ENCODE measurements at places on chromosomes 11 and 22.
A peak's percentile ranks its signal among the peaks of the same experiment; 100 is the strongest.

GRCh38 chr22:40312050-40312449 lies 34.2 kb upstream of the ADSL start:
- no peak for DNase-seq

GRCh38 chr11:78347956-78348355 lies 69.7 kb downstream of the GAB2 start:
- DNase-seq: no peak

DNA sequence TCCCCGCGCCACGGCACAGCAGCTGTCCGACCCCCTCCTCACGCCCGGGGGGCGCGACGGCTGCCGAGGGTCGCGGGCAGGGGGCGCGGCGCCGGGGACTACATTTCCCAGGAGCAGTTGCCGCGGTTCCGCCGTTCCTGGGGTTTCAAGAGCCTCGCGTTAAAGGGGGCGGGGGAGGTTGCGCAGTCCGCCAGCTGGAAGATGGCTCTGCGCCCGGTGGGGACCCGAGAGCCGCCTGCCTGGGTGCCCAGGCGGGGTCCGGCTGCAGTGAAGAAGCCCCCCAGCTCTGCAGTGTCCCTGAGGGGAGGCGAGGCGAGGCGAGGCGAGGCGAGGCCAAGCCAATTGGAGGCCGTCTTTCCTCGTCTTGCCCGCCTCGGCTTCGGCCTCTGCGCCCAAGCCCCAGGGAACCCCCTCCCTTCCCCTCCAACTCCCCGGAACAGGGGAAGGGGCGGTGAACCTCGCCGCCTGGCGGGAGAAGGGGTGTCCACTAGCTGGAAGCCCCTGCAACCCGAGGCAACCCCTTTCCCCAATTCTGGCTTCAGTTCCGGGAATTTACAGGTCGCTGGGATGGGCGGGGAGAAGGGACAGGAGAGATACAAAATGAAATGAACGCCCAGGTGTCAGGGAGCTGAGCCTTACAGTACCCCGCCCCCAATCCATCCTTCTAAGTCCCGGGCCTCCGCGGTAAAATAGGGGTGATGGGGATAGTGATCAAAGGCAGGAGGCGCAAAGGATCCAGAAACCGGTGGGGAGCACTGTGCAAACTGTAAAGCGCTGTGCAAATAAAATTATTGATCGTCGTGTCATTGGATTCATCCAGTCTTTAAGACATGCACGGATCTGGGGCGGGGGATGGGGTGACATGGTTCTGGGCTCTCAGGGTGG lies 5.2 kb upstream of the GCAT start:
- peak; percentile 34 for DNase-seq

DNA sequence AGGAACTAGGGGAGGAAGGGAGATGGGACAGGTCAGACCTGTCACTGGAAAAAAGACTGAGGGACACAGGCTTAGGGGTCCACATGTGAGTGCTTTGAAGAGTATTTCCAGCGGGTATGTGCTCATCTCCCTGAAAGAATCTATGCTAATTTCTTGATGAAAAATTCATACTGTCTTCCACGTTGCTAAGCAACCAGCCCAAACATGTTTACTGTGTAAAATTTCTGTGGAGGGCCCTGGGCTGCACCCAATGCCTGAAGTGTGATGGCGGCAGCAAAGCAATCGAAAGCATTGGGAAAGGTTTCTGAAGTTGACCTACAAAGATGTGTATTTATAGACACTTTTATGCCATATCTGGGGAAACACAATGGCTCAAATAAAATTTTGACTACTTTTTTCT lies 7.4 kb downstream of the SYT13 start:
- peak; percentile 81 for DNase-seq

- no peak for DNase-seq
These were observed 139.8 kb upstream of the CEP126 start for GRCh38 chr11:101775033-101775432.

DNA sequence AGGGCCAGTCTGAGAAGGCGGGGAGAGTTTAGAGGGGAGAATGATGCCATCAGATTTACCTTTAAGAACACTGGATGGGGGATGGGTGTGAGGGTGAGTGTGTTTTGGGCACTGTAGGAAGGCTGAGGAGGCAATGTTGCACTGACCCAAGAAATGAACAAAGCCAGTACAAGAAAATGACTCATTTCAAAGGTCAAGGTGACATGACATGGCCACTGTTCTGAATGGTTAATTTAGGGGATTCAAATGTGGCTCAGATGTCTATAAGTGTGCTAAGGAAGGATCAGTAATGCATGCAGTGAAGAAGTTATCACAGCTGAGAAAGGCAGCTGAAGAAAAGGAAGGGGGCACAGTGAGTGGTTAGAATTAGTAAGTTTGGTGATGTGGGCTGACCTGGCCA lies 129.9 kb downstream of the PGR start:
- no peak for DNase-seq

GRCh38 chr11:113528982-113529381 lies 53.8 kb upstream of the DRD2 start:
- DNase-seq: no peak

DNA sequence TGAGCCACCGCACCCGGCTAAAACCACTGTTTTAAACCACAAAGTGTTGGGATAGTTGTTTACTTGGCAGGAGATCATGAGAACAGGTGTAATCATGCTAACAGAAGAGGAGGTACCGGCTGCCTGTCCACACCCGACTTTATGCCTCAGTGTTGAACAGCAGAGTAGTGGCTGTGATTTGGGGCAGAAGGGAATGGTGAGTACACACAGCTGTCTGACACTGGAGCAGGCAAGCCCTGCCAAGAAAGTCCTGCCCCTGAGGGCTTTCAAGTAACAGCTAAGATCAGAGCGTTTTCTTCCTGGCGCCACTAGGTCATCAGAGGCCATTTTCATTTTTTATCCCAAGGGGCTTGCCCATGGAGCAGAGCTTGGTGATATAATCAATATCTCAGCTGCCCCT lies 8.1 kb downstream of the CDKN1C start:
- DNase-seq: no peak

- no peak for DNase-seq
These were observed 16.5 kb upstream of the DGKZ start for GRCh38 chr11:46330563-46331281.

GRCh38 chr22:41237707-41238569 lies 2.8 kb downstream of the CHADL start:
- peak; percentile 17 for DNase-seq

- DNase-seq: peak; percentile 35
These were observed 30.5 kb upstream of the CABP7 start for GRCh38 chr22:29689206-29689879.

DNA sequence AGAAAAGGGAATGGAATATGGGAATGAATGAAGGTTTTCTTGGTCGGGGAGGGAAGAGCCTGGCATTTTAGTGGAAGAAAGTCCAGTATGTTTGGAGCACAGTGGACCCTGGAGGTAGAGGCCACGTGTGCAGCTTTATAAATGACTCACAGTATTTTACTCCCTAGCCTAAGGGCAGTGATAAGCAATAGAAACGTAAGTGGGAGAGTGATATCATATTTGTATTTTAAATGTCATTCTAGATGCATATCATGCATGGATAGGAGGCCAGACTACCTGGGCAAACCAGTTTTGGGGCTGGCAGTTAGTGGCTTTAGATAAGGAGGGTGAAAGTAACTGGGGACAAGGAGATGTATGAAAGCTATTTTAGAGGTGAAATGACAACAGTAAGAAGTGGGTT lies 174.1 kb downstream of the ARHGAP42 start:
- no peak for DNase-seq

DNA sequence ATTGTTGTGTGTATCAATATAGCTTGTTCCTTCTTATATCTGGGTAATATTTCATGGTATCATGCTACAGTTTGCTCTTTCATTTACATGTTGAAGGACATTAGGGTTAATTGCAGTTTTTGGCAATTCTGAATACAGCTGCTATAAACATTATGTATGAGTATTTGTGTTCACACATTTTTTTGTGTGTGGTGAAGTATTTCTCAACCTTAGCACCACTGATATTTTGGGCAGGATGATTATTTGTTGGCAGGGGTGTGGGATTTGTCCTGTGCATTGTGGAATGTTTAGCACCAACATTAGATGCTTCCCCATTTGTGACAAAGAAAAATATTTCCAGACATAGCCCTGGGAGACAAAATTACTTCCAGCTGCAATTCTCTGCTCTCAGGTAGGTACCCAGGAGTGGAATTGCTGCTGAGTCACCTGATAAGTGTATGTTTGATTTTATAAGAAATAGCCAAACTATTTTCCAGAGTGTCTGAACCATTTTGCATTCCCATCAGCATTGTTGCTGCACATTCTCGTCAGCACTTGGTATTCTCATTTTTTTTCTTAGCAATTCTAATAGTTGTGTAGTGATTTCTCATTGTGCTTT lies 128.2 kb downstream of the SNX19 start:
- no peak for DNase-seq

- DNase-seq: no peak
These were observed 39.4 kb upstream of the PRDM11 start for GRCh38 chr11:45107029-45107428.

DNA sequence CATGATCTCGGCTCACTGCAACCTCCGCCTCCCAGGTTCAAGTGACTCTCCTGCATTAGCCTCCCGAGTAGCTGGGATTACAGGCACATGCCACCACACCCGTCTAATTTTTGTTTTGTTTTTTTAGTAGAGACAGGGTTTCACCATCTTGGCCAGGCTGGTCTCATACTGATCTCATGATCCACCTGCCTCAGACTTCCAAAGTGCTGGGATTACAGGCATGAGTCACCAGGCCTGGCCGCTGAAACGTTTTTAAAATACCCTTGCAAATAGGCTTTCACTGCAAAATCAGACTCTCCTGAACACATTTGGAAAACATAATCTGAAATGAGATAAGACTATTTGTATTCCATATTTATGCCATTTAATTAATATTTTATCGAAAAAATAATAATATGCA lies 826.1 kb upstream of the CNTN5 start:
- DNase-seq: no peak

- no peak for DNase-seq
These were observed 42.8 kb downstream of the PACS1 start for GRCh38 chr11:66112601-66113499.
